Activated T-helper 1 cell treated with anti-CD3 and anti-CD28 coated beads, Interleukin-2, amount 50 U/mL, for 16 hours (primary cell): ENCODE measurements at places on chromosomes 7 and 10.

DNA sequence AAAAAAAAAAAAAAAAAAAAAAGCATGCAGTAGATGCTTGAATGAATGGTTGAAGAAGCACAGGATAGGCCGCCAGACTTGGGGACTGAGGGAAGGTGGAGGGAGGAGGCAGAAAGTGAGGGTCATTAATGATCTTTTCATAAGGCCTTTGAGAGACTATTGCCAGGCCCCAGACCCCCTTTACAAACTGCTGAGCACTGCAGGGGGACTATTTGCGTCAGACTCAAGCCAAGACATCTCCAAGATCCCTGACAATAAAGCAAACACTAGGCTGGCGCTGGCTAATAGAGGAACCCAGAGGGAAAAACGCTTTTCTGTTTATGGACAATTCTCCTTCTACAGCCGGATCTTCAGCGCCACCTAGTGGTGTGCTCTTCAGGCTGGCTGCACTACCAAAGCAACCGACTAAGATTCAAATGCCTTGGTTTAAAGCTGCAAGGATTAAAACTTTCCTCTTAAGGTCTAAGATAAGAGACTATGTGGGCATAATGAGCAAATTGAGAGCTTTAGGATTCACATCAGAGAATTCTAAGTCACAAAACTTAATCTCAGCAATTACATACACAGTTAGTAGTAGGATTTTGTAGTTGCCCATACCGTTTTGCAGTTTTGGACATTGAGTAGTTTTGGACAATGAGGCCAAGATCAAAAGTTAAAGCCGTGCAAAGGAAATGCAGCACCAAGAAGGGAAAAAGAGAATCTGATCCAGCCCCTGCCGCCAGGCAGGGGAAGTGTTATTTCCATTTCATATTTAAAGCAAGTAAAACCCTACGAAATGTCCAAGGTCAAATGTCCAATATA lies 17.9 kb upstream of the AGK start:
- DNase-seq = peak; percentile 26

GRCh38 chr7:134995239-134996096 lies 9.2 kb downstream of the AGBL3 start:
- DNase-seq = no peak

DNA sequence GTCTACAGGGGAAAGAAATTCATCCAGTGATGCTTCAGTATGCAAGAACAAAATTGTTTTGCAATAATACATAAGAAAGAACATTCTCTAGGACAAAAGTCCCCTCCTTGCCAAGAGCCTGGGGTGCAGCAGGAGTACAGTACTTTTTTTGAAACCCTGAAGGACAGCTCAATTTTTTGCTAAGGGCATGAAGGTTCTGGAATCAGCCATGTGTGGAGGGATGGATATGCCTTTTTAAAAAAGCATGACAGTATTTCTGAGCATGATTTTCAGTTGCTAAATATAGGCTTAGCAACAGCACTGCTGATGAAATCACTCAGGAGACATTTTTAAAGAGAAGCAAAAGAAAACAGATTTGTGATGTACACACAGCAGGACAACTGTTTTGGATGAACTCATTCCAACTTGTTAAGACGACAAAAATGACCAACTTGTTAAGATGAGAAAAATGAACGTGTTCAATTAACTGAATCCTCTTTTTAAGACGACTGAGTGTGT lies 39.3 kb downstream of the HBP1 start:
- DNase-seq = no peak

GRCh38 chr10:99648717-99649116 lies 10.6 kb upstream of the ENTPD7 start:
- no peak for DNase-seq

GRCh38 chr10:94355841-94356240 lies 6.9 kb downstream of the NOC3L start:
- no peak for DNase-seq

DNA sequence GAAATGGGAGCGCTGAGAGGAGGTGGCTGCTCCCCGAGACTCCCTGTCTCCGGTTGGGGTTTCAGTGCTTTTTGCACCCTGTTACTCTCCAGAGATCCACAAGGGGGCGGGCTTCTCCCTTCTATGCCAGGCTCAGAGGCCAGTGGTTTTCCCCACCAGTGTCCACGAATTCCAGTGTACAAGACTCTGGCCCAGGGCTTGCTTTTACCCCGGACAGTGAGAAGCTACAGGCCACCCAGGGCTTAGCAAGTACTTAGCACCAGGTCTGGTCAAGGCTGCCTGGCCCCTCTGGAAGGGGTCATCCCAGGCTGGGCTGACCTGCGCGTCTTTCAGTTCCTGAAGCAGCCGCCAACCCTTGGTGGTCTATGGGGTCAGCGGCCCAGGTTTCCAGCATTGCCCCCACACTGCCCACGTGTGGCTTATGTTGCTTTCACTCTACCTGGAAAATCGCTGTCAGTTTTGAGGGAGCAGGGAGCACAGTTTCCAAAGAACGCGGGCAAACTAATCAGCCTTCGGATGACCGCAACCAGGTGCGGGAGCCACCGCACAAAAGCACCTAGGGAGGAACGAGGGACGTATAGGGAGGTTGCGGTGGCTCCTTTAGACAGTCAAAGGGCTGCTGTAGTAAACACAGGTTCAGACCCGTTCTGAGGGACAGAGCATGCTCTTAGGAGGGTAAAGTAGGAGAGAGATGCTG lies 6.8 kb downstream of the CYP26A1 start:
- peak; percentile 27 for DNase-seq

DNA sequence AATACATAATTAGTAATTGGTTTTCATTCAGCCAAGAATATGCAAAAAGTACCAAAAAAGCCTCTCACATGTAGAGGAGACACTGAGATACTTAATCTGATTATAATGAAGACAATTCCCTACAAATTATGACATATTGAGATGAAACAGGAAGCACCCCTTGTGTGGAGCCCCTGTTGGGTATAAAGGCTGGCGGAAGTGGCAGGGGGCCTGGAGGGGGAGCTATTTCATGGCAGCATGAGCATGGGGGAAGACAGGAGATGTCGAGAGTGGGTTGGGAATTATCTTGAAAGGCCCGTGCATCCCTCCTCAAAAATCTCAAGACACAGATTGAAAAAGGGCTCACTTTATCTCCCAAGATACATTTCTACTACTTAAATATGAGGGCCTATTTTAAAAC lies 96.9 kb downstream of the PIP4K2A start:
- no peak for DNase-seq

GRCh38 chr7:5689716-5690115 lies 91.7 kb downstream of the RNF216 start:
- DNase-seq = no peak

DNA sequence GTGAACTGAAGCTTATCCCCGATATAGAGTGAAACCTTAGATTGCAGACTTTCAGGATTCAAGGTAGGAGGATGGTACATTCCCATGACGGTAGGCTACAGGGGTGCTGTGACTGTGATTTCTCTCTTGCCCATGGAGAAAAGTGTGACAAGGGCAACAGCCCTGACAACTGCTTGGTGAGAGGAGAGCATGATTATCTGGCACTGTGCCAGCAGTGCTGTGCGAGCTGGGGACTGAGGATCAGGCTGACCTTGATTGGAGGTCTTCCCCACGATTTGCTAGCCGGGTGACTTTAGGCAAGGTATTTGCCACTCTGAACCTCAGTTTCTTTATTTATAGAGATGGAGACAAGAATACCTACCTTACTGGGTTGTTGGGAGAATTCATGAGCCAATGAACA lies 229.5 kb downstream of the PTEN start:
- DNase-seq = no peak

DNA sequence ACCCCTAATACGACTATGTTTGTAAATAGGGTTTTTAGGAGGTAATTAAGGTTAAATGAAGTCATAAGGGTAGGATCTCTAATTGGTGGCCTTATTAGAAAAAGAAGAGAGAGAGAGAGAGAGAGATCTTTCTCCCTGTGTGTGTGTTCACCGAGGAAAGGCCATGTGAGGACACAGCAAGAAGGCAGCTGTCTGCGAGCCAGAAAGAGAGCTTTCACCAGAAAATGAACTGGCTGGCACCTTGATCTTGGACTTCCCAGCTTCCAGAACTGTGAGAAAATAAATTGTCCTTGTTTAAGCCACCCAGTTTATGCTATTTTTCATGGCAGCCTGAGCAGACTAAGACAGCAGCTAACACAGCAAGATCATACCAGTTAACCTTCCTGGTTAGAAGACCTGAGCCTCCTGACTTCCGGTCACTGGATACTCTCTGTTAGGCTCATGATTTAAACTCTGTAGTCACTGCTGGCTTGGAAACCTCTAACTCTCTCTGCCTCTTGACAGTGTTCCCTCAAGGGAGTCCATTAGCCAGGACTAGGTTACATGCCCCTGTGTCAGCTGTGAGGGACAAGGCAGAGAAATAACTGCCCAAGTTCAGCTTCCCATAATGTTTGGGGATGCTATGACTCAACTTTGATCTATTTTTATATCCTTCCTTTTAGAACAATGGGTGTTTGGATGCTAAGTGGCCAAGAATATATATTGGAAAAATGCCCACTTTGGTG lies 102.3 kb downstream of the DYNC1I1 start:
- no peak for DNase-seq

GRCh38 chr7:96244992-96245292 lies 77.0 kb downstream of the SLC25A13 start:
- DNase-seq = no peak

GRCh38 chr10:102743078-102743587 lies 615 bp upstream of the WBP1L start:
- no peak for DNase-seq

- DNase-seq = no peak
Observed at GRCh38 chr7:144049491-144049890, 743 bp downstream of the OR2A5 start.

GRCh38 chr7:99615989-99616358 lies 772 bp upstream of the ZSCAN25 start:
- no peak for DNase-seq

DNA sequence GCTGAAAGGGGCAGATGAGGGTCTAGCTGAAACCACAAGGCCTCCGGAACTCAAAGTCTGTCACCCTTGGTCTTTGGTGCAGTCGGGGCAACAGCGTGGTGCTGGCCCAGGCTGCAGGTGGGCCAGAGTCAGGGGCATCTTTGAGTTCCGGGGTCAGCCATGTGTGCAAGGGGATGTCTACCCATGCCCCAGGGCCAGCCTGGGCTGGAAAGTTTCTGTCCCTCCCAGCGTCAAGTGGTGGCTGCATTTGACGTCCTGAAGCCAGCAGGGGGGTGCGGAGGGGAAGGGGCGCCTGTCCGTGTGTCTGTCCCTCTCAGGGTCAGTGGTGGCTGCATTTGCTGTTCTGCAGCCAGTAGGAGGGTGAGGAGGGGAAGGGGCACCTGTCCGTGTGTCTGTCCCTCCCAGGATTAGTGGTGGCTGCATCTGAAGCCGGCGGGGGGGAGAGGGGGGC lies 638 bp downstream of the BRAT1 start:
- no peak for DNase-seq

GRCh38 chr7:36752026-36752711 lies 27.9 kb upstream of the AOAH start:
- DNase-seq = no peak

GRCh38 chr10:30048768-30049517 lies 10.4 kb downstream of the JCAD start:
- DNase-seq = no peak

DNA sequence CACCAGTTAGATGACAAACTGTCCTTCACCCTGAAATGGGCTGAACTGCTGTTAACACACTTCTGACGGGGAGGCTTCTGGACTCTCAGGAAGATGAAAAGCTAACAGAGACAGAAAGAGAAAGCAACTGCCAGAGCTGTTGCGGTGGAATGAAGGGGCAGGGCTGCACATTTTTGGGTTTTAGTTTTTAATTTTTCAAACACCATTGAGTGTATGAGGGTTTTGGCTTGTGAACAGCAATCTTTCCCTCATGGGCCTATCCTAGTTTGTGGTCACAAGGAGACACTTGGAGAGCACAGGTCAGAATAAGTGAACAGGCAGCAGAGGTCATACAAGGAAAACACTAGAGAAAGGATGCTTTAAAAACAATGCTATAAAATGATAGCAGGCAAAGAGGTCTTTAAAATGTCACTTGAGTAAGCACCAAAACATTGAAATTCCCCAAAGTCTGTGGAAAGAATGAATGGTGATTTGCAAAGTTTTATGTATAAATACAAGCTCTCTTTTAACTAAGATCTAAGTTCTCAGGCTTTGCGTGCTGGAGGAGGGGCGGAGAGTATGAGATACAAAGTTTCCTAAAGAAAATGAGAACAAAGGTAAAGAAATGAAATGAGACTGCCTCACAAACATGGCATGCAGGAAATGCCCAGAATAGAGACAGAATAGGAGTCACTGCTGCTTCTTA lies 101.4 kb upstream of the GLI3 start:
- no peak for DNase-seq

GRCh38 chr7:17448479-17449423 lies 150.3 kb downstream of the AHR start:
- no peak for DNase-seq

DNA sequence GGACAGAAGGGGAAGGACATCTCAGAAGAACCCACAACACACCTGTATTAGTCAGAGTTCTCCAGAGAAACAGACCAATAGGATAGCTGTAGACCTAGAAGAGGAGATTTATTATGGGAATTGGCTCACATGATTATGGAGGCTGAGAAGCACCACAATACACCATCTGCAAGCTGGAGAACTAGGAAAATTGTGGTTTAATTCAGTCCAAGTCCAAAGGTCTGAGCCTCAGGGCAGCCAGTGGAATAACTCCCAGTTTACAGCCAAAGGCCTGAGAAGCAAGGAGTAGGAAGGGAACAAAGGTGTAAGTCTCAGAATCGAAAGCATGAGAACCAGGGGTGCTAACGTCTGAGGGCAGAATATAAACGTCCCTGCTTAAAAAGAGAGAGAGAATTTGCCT lies 99.6 kb upstream of the AUTS2 start:
- DNase-seq = no peak

DNA sequence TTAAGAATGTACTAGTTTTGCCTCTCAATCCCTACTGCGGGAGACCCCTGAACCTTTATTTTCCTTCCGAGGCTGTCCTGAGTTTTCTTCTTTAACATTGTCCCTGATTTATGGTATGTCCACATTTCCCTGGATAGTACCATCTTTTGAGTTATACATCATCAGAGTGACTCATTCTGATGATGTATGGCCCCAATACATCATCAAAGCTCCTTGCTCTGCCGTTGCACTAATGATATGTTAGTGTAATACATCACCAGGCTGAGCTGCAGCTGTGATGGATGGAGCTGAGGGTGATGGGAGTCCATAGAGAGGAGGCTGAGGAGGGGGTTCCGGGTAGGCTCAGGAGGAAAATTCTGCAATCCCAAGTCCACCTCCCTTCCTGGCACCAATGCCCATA lies 986.5 kb downstream of the KCNMA1 start:
- no peak for DNase-seq

GRCh38 chr7:129208667-129209066 lies 16.2 kb upstream of the AHCYL2 start:
- no peak for DNase-seq

DNA sequence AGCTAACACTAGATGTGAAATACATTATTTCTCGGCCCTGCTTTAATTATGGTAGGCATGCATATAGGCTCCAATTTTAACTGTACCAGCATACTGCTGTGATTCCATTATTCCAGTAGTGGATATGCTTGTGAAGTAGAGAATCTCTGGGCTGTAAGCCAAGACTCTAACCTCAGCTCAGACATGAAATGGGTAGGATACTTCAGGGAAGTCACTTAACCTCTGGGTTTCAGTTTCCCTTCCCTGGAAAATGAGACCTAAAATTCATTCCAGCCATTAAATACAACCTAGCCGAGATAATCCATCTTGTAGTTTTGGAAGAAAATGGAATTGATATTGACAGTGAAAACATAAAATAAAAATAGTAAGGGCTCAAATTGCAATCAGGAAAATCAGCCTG lies 59.6 kb upstream of the TRIL start:
- DNase-seq = no peak

- DNase-seq = no peak
Observed at GRCh38 chr7:149819961-149820340, 18.2 kb upstream of the ZNF862 start.

GRCh38 chr7:94005753-94006152 lies 1.6 kb upstream of the BET1 start:
- DNase-seq = no peak
